ENCODE measurements at places on chromosomes 2 and 18. TPM values are rescaled to one million over a fixed set of nuclear protein-coding genes. Genes with fewer than 3 reads are reported as not detected.

Gene TBR1
- total RNA-seq, result not detected

GRCh38 chr2:9990736-9991135 lies 39.2 kb downstream of the GRHL1 start:
- H3K27ac ChIP-seq, result no peak overlapping the region
- peaks cover 25% of the 10 kb centered on the region for H3K4me1 ChIP-seq
- no peak overlapping the region for H3K4me3 ChIP-seq
- no peaks in the 10 kb centered on the region for H3K36me3 ChIP-seq

GRCh38 chr2:35708411-35708923 lies 647.1 kb upstream of the CRIM1 start:
- H3K27me3 ChIP-seq, result no peaks in the 10 kb centered on the region
- no peak overlapping the region for H3K27ac ChIP-seq
- H3K4me3 ChIP-seq, result no peak overlapping the region
- no peaks in the 10 kb centered on the region for H3K36me3 ChIP-seq

- no peaks in the 10 kb centered on the region for H3K4me1 ChIP-seq
- DNase-seq, result no peak
- H3K4me3 ChIP-seq, result no peak overlapping the region
- no peaks in the 10 kb centered on the region for H3K36me3 ChIP-seq
These were observed 85.2 kb upstream of the SPATS2L start for GRCh38 chr2:200221055-200221955.

Gene TTN
- 2.3 TPM for total RNA-seq

Measured in activated CD4-positive, alpha-beta memory T cell treated with anti-CD3 and anti-CD28 coated beads, Interleukin-2, amount 10 ng/mL, durations not matched to agents 7 days and 5 days (primary cell).